ENCODE measurements at places on chromosomes 16 and 17.

- no peak for DNase-seq
Measured at GRCh38 chr17:28975031-28975430, 23.7 kb upstream of the PHF12 start.

- DNase-seq = no peak
Measured at GRCh38 chr16:11047057-11047456, 102.7 kb downstream of the CLEC16A start.

- no peak for DNase-seq
Measured at GRCh38 chr16:82302042-82302727, 132.2 kb upstream of the MPHOSPH6 start.

- no peak for DNase-seq
Measured at GRCh38 chr17:11668618-11669017, 70.3 kb downstream of the DNAH9 start.

- no peak for DNase-seq
Measured at GRCh38 chr17:5871666-5872065, 198.5 kb upstream of the WSCD1 start.

DNA sequence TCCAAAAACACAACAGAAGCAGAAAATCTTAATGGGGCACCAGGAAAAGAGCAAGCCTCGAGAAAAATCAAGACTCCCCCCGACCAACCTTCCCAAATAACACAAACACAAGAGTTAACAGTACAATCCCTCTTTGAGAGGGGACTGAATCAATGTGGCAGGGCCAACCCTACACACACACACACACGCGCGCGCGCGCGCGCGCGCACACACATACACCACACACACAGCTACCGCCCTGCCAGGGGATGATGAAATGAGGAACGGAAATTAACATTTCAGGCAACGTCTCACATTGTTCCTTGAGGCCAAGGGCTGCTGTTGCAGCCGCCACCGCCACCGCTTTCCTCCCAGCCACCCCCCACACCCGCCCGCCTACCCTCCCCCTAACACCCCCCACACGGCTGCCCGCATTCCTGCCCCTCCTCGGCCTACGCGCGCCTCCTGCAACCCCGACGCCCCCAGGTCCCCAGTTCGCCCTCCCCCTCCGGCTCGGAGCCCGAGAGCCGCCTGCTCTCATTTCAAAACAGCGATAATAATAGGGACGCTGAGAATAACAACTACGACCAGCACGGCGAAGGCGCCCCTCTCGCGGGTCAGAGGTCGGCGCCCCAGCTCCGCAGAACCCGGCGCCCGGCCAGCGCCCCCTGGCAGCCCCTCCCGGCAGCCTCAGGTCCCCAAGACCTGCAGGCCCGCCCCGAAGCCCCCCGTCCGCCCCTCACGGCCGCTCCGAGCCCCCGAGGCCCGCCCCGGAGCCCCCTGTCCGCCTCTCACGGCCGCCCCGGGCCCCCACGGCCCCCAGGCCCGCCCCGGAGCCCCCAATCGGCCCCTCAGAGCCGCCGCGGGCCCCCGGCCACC is 1.1 kb downstream of the ANKRD11 start:
- DNase-seq = peak; percentile 13

DNA sequence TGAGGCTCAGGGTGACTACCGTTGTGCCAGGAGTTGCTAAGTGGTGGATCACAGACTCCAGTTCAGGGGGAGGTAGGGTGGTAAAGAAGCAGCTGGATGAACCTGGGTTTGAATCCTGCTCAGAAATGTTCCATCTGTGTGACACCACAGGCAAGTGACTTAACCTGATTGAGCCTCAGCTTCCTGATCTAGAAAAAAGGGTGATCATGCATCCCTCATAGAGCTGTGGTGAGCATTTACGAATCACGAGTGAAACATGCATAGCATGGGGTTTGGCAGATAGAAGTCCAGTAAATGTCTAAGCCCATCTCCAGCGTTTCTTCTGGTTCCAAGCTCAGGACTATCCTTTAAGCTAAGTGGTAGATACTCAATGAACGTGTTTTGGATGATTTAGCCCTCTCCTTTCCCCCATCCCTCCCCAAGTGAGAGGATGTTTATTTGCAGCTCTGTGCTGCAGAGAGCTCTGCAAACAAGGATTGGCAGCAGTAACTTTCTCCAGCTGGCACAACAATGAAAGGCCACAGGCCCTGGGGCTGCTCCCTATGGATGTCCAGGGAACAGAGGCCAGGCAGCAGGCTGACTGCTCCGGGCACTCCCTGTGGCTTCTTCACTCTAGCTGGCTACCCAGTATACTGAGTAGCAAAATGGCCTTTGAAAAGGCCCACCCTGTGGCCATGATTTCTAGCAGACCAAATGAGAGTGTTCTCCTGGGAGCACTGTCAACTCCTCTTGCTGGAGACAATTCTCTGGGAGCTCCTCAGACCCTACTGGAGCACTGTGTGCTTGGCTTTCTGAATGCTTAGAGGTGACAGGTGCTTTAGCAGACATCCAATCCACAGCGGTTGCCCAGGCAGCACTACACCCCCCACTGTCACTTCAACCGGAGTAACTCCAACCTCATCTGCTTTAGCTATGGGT is 21.3 kb downstream of the CA4 start:
- DNase-seq = no peak

DNA sequence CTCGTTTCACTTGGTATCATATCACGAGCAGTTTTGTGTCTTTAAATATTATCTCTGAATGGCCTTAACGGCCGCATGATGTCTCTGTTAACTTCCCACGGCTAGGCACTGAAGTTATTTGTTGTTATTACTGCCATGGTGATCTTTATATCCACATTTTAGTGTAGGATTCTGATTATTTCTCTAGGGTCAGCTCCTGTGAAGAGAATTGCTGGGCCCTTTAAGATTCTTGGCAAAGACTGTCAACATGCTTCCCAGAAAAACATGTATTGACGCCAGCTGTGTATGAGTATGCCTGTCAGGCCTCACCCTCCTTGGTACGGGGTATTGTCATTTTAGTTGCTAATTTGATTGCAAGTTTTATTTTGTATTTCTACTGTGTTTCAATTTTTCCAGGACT is 263.5 kb downstream of the SNX29 start:
- peak; percentile 43 for DNase-seq

GRCh38 chr16:19698480-19699465 is 19.3 kb downstream of the KNOP1 start:
- DNase-seq = peak; percentile 47

- no peak for DNase-seq
Measured at GRCh38 chr17:81578038-81578441, 25.9 kb upstream of the FAAP100 start.

GRCh38 chr16:3523281-3523680 is 22.5 kb downstream of the CLUAP1 start:
- DNase-seq = no peak

- DNase-seq = no peak
Measured at GRCh38 chr16:14350081-14350480, 279.0 kb downstream of the MRTFB start.

DNA sequence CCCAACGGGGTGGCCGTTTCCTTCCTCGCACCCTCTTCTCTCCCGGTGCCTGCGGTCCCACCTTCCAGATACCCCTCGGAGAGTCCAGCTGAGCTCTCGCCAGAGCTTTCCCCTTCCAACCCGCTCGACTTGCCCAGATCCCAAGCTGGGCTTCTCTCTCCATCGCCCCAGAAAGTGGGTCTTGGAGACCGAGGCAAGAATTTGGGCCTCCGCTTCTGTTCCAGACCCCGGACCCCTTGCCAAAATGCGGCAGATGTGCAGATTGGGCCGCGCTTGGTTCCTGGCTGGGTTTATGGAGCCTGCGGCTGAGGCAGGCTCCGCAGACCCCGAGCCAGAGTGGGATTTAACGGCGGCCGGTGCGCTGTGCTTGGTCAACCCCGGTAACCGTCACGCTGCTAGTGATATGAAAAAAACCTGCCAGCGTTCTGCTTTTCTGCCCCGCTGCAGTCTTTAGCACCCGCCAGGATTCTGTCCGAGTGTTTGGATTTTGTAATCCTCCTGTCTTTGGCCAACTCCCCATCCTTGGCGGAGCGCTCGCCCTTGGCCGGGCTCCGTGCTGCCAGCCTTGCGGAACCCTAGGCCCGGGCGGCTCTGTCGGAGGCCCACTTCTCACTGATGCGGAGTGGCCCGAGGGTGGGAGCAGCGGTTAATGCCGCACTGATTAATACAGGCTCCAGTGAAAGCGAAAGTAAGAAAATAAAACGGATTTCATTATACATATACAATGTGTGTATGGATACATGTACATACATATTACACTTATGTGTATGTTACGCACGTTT is 754 bp upstream of the SLFN11 start:
- DNase-seq = peak; percentile 72

GRCh38 chr17:56838687-56839086 is 4.7 kb downstream of the DGKE start:
- no peak for DNase-seq

DNA sequence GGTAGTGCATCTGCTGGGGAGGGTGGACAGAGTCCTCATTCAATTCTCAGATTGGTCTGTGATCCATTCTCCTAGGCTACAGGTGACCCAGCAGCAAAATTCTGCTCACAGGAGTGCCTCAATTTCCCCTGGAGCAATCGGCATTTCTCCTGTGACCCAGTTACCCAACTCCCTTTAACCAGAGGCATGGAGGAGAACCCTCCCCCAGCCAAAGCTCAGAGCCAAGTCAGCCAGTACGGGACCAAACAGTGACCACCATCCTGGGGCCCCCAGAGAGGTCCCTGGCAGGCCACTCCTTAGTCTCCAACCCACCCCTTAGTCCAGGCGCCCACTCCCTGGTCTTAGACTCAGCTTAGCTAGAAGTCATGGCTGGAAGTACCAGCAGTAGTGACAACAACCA is 75.6 kb downstream of the DYNLRB2 start:
- no peak for DNase-seq

- peak; percentile 41 for DNase-seq
Measured at GRCh38 chr17:38598536-38598935, 7.2 kb downstream of the SRCIN1 start.

- no peak for DNase-seq
Measured at GRCh38 chr17:59561042-59561441, 4.4 kb upstream of the DHX40 start.

DNA sequence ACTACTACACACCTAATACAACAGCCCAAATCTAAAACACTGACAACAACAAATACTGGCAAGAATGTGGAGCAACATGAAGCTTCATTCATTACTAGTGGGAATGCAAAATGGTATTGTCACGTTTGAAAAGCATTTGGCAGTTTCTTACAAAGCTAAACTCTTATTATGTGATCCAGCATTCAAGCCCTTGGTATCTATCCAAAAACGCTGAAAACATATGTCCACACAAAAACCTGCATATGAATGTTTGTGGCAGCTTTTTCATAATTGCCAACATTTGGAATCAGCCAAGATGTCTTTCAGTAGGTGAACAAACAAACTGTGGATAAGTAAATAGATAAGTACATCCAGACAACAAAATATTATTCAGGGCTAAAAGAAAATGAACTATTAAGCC is 501.1 kb upstream of the KIF2B start:
- no peak for DNase-seq

DNA sequence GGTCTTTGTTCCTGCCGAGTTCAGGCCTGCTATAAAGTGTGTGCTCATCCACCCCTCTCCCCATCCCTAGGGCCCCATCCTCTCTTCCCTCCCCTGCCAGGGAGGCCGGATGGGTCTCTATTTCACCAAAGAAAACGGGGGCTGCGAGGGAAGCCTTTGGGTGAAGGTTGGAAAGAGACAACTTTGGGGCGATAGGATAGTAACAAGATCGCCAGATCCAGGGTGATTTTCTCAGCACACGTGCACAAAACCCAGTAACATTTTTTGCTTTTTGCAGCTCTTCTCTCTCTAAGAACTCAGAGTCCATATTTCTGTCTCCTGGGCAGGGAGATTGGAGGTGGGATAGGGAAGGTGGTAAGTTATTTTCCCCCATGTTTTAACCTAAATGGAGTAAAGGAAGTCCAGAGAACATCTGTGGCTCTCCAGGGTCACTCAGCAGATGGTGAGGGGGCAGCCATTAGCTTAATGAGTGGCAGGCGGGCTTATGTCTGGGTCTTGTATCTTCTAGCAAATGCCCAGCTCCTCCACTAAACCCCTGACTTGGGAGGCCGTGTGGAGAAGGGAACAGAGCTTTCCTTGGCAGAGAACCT is 6.9 kb downstream of the CCR7 start:
- DNase-seq = no peak

GRCh38 chr17:9173386-9173983 is 152.2 kb downstream of the NTN1 start:
- no peak for DNase-seq

DNA sequence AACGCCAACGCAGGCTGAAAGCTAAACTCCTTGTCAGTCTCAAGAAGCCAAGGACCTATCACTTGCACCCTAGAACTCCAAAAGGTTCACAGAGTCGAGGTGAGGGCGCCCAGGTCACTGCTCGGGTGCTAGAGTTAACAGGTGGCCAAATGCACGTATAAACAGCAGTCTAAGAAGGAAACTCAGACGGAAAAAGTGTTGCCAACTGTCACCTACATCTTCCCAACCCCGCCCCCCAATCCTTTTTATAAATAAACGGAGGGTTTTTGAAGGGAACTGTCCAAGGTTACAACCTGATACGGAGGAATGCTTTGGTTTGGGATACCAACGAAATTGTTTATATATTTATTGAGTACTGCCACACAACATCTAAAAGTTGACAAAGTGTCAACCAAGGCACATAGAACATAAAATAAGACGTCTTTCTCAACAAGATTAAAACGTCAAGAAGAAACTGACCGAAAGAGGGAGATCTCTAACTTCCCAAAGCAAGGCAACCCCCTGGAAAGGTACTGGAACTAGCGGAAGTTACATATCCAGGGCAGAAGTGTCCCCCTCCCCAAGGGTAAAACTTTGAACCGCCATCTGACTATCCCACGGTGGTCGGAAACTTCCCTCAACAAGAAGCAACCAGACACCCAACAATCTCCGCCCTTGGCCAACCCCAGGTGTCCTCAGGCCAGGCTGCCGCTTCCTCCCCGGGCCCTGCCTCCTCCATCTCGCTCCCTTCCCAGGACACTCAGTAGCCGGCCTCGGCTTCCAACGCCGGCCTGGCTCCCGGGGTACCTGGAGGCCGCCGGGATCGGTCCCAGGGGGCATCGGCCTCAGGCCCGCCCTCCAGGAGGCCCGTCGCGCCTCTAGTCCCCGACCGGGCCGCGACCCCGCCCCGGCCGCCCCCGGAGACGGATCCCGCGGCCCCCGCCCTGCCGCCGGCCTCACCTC is 982 bp downstream of the SPAG9 start:
- peak; percentile 15 for DNase-seq

DNA sequence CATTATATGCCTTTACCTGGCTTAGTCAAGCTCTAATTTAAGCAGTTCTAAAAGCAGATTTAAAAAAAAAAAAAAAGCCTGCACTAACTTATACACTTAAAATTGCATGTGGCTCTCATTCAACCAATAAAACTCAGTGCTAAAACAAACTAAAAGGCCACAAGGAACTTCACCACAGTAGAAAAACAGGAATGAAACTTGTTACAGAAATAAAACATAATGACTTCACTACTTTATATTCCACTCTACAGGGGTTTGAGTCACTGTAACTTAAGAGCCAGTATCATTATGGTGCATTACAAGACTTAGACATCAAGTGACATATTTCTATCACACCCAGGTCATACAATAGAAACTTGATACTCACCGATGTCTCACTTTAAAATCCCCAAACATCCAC is 11.1 kb downstream of the CA10 start:
- no peak for DNase-seq

DNA sequence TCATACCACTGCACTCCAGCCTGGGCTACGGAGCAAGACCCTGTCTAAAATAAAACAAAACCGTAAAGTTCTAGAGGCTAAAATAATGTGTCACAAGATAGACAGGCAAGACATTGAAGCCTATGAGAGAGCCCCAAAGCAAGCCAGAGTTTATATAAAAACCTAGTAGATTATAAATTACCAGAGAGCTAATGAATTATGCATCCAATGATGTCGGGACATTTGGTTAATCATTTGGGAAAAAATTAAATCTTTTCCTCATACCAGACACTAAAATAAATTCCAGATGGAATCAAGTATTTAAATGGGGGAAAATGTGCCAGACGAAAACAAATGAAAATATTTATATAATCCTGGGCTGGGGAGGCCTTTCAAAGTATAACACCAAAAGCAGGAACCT is 24.2 kb downstream of the CCDC40 start:
- no peak for DNase-seq
